ENCODE measurements at places on chromosomes 1 and 21. TPM values are rescaled to one million over a fixed set of nuclear protein-coding genes. Genes with fewer than 3 reads are reported as not detected.

OR10Z1 gene
- 0.12 TPM for polyA plus RNA-seq

HOOK1 gene
- 4.5 TPM for polyA plus RNA-seq

RGS13 gene
- 0.94 TPM for polyA plus RNA-seq

WNT4 gene
- 6.7 TPM for polyA plus RNA-seq

COX20 gene
- polyA plus RNA-seq = 52.6 TPM

OR2AK2 gene
- not detected for polyA plus RNA-seq
